ENCODE measurements at places on chromosomes 4 and X. TPM values are rescaled to one million over a fixed set of nuclear protein-coding genes. Genes with fewer than 3 reads are reported as not detected.

The NPY5R gene
- polyA plus RNA-seq: not detected

The BMP15 gene
- not detected for polyA plus RNA-seq

The SH3D19 gene
- 60.7 TPM for polyA plus RNA-seq

The RADX gene
- 2.0 TPM for polyA plus RNA-seq

The SLITRK4 gene
- 3.6 TPM for polyA plus RNA-seq

The PNCK gene
- polyA plus RNA-seq: 3.3 TPM

The RASGEF1B gene
- not detected for polyA plus RNA-seq

The NDP gene
- polyA plus RNA-seq: 2.5 TPM

The STPG2 gene
- polyA plus RNA-seq: 0.11 TPM

The CT45A2 gene
- polyA plus RNA-seq: not detected

The BMP3 gene
- polyA plus RNA-seq: 0.48 TPM

The DMRTC1B gene
- polyA plus RNA-seq: 1.5 TPM

The TCP11X2 gene
- not detected for polyA plus RNA-seq

The TRIM2 gene
- polyA plus RNA-seq: 24.4 TPM

The GATA1 gene
- polyA plus RNA-seq: not detected

The PHEX gene
- 8.7 TPM for polyA plus RNA-seq

The PABPC4L gene
- polyA plus RNA-seq: 10.3 TPM

The PNMA6A gene
- 1.5 TPM for polyA plus RNA-seq

The MAGEE2 gene
- 0.68 TPM for polyA plus RNA-seq

The TXK gene
- polyA plus RNA-seq: 1.5 TPM

The MAGEA2B gene
- polyA plus RNA-seq: not detected

The NEIL3 gene
- polyA plus RNA-seq: 3.1 TPM

The USP17L24 gene
- polyA plus RNA-seq: not detected

The MGAT4D gene
- not detected for polyA plus RNA-seq

The NLGN3 gene
- polyA plus RNA-seq: 3.3 TPM

The NRK gene
- not detected for polyA plus RNA-seq

The TLL1 gene
- polyA plus RNA-seq: 2.3 TPM

All from muscle of arm (tissue), 14 donors.